COLO829 (cell line): ENCODE measurements at places on chromosomes 2 and 18.
A peak's percentile ranks its signal among the peaks of the same experiment; 100 is the strongest.

DNA sequence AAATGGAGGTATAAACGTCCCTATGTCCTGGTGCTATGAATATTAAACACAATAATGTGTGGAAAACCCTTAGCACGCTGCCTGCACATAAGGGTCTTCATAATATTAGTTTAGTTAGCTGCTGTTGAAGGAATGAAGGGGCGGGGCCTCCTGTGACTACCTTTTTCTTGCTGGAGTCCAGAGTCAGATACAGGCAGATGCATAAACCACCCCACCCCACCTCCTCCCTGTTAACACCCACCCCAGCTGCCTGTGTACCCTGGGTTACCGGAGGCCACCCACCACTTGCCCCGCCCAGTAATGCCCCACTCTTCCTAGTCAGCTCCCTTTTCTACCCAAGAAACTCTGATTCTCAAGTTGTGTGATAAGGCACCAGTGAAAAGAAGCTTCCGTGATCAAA, 158.4 kb downstream of the EN1 start:
- no peak for DNase-seq

- DNase-seq, result peak; percentile 53
These were observed 17.0 kb upstream of the CIDEA start for GRCh38 chr18:12236934-12237832.

DNA sequence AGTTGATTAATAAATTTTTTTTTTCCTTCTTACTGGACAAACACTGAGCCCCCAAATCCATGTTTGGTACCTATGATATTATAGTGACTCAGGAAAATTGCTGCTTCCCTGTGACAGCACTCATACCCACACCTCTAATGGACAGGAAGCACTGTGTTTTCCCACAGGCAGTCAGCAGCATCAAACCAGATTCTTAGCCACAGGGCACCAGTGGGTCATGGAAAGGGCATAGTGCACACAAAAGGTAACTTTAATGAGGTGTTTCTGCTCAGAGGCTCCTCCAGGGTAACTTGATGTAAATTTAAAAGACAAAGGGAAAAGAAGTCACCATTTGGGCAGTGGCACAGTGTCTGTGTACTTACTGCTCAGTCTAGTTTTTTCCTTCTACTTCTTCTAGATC, 34.1 kb downstream of the SERPINB11 start:
- DNase-seq, result peak; percentile 7

GRCh38 chr18:11246495-11247300, 97.3 kb upstream of the PIEZO2 start:
- DNase-seq, result no peak

- no peak for DNase-seq
These were observed 31.6 kb downstream of the CYP26B1 start for GRCh38 chr2:72116081-72116533.

- no peak for DNase-seq
These were observed 367.4 kb downstream of the EPHA4 start for GRCh38 chr2:221204699-221205098.

DNA sequence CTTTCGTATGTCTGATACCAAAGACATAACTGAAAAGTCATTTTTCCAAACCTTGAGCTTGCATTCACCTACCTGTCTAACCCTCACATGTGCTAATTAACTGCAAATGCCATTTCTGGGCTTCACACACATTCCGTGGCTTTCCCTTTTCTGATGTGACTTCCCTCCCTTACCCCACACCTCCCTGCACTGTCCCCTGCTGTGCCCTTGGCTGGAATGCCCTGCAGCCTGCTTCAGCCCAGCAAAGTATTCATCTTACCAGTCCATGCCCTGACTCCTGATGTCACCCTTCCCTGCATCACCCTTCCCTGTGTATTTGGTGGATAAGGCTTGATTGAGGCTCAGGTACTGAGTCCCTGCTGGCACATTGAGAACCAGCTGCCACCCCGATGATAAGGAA, 12.2 kb downstream of the RETSAT start:
- no peak for DNase-seq

DNA sequence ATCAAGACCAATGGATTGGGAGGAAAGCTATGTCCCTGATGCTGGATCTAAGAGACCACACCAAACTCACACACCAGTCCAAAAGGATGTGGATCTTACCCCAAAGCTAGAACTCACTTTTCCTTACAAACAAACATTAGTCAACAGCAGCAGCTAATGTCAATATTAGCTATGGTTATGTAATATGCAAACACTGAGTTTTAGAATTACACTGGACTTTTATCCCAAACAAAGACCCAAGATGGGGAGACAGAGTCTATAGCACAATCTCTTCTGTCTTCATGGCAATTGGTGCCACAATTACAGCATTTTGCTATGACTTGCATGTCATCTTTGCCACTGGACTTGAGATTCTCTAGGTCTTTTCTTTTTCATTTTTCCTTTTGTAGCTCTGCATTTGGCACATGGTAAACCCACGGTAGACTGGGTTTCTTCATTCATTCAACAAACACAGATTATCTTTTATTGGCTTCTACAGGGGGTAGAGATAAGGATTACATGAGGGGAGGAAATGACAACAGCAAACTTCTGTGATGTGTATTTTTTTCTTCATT, 59.0 kb downstream of the SPRED2 start:
- no peak for DNase-seq

GRCh38 chr18:29259838-29260237, 1082.9 kb upstream of the CDH2 start:
- no peak for DNase-seq

- no peak for DNase-seq
These were observed 83.3 kb upstream of the ID2 start for GRCh38 chr2:8598295-8599165.

GRCh38 chr18:12011199-12011956, 30.1 kb downstream of the IMPA2 start:
- no peak for DNase-seq

DNA sequence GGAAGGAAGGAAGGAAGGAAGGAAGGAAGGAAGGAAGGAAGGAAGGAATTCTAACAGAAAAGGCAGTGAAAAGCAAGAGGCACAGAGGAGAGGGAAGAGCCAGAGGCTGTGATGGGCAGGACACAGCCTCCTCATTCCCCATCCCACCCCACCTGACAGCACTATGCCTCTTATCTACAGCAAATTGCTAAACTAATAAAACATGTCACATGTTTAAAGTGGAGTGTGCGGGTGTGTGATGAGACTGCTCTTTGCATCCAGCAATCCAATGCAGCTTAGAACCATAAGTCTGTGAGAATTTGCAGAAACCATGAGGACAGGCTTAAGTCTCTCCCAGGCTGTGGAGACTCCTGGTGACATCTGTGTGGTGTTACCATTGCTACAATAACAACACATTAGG, 108.4 kb upstream of the ALK start:
- DNase-seq, result no peak

DNA sequence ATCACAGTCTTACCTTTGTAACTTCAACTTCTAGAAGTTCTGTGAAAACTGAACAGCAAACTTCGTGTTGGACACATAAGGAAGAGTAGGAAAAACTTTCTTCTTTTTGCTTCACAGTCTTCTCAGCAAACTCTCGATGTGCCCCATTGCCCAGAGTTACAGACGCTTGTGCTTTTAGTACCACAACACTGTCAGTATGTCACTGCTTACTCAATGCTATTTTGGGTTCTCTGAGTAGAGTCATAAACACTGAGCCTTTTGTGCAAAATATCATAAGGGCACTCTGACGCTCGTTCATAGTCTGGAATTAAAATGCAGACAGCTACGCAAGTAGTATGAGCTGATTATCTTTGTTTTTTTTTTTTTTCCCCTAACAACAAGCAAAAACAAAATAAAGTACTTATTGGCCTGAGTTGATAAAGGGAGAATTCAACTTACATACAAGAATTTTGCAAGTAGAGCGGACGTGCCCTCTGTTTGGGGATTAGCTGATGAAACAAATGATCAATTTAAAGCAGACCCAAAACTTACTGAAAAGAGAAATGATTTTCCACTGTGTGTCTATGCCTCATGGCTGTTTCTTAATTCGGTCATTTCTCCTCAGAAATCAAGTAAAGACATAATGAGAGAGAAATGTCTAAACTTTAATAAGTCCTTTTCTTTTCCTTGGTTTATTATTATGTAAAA, at the start of gene CDH19:
Gene CDH19, minus strand, starts transcription at position 150 of the 687 bp plus-strand sequence. CDS start 31,886 bp downstream, outside the sequence.
- peak; percentile 47 for DNase-seq

- DNase-seq, result no peak
These were observed 129.7 kb downstream of the PHLPP1 start for GRCh38 chr18:62844850-62845643.

DNA sequence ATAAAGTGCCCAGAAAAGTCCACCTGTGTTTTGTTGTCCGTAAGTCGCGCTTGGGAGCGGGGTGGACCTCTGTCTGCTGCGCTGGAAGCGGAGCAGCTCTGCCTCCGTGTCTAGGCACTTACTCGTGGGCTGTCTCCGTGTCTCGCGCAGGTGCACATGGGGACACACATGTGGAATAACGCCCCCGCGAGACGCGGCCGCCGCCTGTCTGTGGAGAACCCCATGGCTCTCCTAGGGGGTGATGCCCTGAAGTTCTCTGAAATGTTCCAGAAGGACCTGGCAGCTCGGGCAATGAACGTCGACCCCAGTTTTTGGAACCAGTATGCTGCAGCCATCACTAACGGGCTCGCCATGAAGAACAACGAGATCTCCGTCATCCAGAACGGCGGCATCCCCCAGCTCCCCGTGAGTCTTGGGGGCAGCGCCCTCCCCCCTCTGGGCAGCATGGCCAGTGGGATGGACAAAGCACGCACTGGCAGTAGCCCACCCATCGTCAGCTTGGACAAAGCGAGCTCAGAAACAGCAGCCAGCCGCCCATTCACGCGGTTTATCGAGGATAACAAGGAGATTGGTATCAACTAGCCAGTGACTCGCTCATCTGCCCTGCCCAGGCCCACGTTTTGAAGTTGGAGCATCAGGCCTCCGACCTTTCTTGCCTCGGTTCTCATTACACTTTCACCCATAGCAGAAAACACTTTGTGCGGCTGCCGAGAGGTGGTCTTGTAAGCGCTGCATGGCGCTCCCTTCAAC, 17.3 kb downstream of the SALL3 start:
- no peak for DNase-seq

- no peak for DNase-seq
These were observed 3.0 kb upstream of the SKOR2 start for GRCh38 chr18:47254341-47254939.

GRCh38 chr2:218720048-218721041, 9.7 kb downstream of the TTLL4 start:
- DNase-seq, result peak; percentile 46

- DNase-seq, result no peak
These were observed 141.4 kb downstream of the TNS1 start for GRCh38 chr2:217861334-217861877.

DNA sequence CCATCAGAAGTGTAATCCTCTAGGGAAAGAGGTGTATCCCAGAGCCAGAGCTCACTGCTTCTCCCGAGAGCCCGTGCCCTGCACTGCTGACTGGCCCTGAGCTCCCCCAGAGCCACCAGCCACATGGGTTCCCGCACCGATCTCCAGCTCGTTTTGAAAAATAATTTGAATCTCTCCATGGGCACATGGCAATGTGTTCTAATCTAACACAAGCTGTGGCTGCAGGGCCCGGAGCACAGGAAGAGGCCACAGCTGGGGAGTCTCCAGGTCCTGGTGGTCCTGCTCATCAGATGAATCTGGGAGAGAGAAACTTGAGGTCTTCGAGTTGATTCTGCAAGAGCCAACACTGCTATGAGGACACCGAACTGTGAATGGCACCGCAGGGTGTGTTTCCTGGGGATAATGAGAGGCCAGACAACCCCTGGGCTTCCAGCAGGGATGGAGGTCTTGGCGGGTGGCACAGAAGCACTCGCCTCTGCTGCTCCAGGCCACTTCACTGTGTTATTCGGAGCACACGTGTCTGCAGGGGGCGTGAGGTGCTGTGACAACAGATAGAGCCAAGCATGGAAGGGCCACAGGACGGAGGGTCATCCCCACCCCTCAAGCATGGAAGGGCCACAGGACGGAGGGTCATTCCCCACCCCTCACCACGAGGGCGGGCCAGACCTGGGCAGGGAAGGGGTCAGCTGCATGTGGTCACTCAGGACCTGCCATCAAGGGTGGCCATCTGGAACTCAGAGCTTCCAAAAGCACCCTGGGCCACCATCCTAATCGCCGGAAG, 196.8 kb downstream of the NDUFA10 start:
- no peak for DNase-seq

- DNase-seq, result no peak
These were observed 175.4 kb downstream of the ZNF521 start for GRCh38 chr18:25176518-25177042.

DNA sequence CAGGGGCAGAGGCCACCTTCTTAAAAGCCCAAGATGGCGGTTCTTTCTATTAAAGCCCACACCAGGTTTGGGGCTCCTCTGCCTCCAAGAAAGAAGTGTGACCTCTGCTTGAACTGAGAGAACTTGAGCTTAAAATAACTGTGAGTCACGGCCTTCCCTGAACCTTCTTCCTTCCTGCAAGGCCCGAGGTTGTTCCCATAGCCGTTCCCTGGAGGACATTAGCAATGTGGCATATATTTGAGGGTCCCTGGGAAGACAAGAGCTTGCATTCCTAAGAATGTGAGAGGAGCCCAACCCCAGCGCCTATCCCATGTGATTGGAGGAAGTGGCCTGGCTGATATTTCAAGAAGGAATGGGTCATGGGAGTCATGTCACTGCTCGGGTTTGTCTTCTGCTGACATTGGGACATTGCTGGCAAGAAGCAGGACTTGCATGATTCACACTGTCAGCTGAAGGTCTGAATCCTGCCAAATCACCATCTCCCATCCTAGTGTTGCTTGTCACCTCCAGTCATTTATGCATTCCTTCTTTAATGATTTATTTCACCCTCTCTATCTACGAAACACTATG, 168.1 kb downstream of the TRIB2 start:
- DNase-seq, result peak; percentile 51

DNA sequence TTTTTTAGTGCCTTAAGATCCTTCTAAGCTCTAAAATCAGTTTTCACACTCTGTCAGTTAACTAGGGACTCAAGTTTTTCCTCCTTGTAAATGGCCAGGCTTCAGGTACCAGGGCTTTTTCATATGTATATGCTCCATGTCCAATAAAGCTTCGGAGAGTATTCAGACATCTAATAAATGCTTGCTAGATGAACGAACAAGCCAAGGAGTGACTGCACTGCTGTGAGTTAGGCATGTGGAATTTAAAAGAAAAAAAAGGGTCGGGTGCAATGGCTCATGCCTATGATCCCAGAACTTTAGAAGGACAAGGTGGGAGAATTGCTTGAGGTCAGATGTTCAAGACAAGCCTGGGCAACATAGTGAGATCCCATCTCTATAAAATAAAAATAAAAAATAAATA, 81.9 kb downstream of the CDH2 start:
- no peak for DNase-seq

DNA sequence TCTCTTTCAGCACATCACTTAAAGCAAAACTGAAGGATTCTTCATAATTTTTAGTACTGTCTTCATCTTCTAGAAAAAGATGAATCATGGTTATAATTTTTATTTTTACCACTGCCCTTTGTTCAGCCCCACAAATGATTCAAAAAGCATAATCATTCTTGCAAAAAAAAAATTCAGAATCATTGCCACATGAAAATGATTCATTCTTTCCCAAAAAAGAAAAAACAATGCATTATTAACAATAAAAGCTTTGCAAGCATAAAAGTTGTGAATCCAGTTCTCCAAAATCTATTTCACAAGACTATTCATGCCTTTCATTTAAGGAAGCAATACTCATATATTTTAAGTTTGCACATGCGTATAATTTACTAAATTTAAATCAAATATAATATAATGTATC, 204.8 kb downstream of the RBM43 start:
- DNase-seq, result no peak
